ENCODE measurements at places on chromosomes 4 and X.

DNA sequence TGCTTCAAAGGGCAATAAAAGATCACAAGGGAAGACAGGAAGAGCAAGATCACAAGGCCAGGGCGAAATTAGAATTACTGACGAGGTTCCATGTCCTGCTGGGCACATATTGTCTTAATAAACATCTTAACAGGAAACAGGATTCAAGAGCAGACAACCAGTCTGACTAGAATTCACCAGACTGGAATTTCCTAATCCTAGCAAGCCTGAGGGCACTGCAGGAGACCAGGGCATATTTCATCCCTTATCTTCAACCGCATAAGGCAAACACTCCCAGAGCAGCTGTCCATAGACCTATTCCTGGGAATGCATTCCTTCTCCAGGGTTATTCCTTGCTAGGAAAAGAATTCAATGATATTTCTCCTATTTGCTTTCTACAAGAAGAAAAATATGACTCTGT is 12.4 kb upstream of the TDO2 start:
- peak; percentile 35 for DNase-seq

DNA sequence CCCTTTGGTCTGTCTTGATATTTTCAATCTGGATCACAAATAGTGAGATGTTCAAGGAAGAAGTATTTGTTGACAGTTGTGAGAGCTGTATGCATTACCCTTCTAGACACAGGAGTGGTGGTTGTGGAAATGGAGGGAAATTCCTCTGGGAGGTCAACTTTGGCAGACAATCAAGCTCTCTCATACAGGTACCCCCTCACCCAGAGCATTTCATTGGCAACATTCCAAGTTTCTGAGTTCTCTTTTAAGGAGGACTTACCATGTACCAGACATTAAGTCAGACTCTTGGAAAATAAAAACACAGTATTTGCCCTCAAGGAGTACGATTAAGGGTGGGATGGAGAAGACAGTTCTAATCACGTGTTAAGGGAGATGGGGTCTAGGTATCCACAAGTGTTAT is 45.3 kb downstream of the KLHL15 start:
- peak; percentile 11 for DNase-seq

DNA sequence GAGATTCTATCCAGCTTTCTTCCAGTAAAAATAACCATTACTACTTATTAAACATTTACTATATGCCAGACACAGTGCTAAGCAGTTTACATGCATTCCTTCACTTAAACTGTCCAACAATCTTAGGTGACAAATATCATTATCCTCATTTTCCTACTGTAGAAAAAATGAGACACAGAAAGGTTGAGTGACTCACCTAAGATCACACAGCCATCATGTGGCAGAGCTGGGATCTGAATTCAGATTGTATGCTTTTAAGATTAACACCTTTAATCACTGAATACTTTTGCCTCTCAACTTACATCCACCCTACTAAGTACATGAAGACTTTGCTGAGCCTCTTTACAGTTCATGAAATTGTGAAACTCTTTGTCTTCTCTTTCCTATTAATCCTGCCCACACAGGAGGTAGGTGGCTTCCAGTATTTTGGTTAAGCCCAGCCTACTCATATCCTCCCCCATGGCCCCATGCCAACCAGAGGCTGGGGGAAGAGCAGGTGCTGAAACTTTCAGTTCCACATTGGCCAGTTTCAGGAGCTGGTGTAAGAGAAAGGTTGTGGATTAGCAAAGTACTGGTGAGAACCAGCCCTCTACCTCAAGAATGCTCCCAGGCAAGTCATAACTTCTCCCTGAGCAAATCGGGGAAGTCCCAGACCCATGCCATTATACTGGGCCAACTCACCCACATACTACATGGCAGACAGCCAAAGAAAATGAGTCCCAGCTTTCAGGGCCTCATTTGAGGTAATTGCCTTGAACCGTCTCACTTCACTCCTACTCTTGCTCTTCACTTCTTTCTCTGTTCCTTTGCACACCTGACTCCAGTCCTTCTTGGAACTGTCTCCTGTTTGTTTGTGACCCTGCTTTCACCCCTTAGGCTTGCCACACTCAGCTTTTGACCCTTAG is 211.1 kb downstream of the GUCY2F start:
- no peak for DNase-seq

- DNase-seq: no peak
These were observed 400.4 kb upstream of the DIPK2B start for GRCh38 chrX:45601052-45601451.

DNA sequence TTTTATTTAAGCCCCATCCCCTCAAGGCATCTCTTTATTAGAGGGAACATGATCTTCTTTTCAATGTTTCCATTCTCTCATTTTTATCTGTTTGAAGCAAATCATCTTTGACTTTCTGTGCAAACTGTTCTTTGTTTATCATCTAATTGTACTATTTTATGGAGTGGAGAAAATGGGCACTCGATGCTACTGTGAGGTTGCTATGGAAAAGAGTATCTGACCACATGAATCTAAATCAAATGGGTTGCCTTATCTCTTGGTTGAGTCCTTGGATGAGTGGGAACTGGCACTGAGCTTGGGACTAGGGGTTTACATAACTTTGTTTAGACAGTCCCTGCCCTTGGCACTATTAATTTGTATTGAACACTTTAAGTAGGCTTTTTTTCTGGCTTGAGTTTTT is 9.1 kb downstream of the OCRL start:
- DNase-seq: no peak

DNA sequence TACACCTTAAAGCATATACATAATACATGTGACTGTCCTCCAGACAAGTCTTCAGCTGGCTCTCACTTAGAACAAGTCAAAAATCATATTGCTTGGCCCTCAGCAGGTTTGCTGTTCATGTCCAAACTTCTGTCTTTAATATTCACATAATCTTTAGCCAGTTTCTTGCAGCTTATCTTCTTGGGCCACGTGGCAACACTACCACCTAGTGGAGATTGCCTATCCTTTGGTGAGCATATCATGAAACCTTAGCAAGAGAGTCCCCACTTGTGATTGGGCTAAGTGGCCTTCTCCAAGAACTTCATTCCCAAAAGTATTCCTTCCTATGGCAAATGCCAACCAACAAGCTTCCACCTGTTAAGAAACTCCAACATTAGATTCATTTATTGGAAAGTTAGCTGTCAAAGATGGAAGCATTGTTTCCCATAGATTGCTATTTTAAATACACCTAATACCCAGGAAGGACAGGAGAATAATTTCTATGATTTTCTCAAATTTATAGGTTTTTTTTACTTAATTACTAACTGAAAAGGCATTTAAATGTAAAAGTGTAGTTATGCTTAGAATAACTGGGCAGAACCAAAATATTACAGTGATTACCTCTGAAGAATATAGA is 231.9 kb upstream of the INTU start:
- DNase-seq: peak; percentile 78

DNA sequence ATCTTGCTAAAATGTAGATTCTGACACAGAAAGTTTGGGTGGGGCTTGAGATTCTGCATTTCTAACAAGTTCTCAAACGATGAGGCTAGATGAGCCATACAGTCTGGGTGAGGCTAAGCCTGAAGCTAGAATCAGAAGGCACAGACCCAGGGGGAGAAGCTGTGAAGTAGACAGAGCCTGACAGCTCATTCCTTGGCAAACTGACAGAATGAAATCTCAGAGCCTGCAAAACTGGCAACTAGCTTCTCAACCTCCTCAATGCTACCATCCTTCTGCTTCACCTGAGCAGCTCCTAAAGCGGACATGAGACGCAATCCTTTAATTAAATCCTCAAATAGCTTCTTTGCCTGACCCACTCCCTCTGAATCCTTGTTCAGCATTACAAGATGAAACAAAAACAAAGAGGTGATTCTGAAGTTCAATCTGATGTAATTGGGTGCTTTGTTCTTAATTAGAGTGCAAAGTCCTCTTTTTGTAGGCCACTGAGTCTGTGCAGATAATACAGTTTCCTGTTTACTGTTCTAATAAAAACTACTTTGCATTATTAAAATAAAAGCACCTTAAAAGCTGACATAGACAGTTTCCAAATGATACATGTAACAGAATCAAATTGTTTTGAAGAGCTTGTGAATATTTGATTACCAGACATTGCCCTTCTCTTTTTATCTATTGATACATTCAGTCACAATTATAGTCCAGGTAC is 71.0 kb upstream of the BMP2K start:
- peak; percentile 64 for DNase-seq

DNA sequence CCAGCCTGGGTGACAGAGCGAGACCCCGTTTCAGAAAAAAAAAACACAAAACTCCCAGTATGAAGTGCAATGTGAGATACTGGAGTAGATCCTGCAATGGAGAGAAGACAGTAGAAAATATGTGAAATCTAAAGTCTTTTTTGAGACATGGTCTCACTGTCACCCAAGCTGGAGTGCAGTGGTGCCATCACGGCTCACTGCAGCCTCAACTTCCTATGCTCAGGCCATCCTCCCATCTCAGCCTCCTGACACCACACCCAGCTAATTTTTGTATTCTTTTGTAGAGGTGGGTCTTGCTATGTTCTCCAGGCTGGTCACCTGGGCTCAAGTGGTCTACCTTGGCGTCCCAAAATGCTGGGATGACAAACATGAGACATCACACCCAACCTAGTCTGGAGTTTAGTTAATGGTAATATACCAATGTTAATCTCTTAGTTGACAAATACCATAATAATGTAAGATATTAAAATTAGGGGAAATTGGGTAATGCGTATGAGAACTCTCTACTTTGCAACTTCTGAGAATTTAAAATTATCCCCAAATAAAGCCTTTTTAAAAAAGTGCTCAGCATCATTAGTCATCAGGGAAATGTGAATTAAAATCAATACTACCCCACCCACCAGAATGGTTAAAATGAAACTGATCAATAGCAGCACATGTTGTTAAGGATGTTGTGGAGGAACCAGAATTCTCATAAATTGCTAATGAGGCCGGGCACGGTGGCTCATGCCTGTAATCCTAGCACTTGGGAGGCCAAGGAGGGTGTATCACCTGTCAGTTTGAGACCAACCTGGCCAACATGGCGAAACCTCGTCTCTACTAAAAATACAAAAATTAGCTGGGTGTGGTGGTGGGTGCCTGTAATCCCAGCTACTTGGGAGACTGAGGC is 15.0 kb downstream of the RBMX start:
- no peak for DNase-seq

DNA sequence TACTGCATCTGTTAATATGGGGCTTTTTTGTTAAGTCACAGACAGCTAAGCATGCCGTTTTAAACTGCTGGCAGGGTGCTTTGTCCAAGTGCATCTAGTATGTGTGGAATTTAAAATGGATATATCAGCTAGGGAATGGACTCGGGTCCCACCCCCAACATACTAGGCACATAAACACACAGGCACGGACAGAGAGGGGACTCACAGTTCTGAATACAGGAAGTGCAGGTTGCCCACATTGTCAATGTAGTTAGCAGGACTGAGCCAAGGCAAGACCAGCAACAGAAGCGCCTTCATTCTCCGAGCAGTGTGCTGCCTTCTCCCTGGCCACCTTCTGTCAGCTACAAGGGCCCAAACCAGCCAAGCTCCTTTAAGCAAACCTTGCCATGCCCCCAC is 33.6 kb downstream of the LNX1 start:
- no peak for DNase-seq

- no peak for DNase-seq
These were observed 449 bp downstream of the FBXL5 start for GRCh38 chr4:15654593-15655222.

GRCh38 chrX:27600686-27601085 is 10.5 kb downstream of the DCAF8L2 start:
- DNase-seq: peak; percentile 56

DNA sequence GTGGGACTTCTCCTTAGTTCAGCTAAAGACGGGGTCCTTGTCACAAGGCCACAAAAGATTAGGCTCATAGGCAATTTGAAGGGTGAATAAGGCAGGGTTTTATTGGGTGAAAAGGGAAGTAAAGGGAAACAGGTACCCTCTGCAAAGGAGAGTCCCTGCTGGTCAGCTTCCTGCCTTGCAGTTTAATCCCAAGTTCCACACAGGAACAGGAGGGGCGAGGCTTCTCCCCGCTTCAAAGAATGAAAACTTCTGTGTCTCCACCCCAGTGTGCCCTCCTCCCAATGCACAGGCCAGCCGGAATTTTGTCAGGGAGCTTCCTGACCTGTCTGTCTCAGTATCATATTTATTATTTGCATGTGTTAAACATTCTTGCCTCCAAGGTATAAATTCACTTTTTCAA is 37.1 kb downstream of the ITM2A start:
- DNase-seq: no peak

GRCh38 chrX:150058728-150059127 is 120.4 kb upstream of the EOLA2 start:
- DNase-seq: peak; percentile 18

- DNase-seq: peak; percentile 21
These were observed 3.5 kb upstream of the RNF212 start for GRCh38 chr4:1116838-1117237.

DNA sequence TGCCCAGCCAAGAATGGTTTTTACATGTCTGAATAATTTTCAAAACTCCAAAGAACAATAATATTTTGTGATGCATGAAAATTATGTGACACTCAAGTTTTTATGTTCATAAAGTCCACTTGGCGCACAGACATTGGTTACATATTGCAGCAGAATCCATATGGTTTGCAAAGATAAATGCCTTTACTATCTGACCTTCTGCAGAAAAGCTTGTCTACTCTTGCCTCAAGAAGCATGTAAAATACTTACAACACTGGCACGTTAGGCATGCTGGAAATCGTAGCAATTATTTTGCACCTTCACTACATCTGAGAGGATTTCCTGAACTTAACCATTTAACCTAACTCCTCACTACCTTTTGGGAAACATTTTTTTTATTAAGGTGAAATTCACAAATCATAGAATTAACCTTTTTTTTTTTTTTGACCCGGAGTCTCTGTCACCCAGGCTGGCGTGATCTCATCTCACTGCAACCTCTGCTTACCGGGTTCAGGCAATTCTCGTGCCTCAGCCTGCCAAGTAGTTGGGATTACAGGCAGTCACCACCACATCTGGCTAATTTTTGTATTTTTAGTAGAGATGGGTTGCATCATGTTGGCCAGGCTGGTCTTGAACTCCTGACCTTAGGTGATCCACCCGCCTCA is 3.5 kb upstream of the XG start:
- DNase-seq: no peak

DNA sequence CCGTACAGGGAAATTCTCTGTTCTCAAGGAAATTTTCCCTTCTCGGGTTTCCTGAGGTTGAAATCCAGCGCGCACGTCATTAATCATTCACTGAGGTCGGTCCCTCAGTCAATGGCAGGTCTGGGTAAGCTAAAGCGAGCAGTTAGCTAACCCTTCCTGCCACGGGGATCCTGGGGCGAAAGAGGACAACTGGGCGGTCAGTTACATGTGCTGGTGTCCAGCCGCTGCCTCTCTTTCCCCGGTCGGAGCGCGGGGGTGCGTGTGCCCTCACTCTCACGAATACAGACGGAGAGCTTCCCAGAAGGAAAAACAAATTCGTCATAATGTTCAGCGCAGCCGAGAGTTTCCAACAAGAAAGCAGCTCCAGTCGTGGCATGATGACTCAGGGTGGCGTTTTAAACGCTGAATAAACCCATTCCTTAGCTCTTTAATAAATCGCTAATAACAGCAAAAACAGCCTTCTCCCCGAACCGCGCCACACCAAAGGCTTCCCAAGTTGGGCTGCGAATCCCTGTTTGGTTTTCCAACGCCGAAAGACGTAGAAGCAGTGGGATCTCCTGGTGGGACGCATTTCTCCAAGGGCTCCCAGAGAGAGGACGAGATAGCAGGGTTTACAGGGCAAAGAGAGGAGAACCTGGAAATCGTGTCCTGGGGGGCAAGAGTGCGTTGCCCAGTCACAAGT is 752 bp upstream of the FGF5 start:
- peak; percentile 74 for DNase-seq

Measured in amniotic epithelial cell (primary cell).